ENCODE measurements at places on chromosomes 1 and 21. TPM values are rescaled to one million over a fixed set of nuclear protein-coding genes. Genes with fewer than 3 reads are reported as not detected.

KIAA0040 gene
- 16.9 TPM for total RNA-seq

DNA sequence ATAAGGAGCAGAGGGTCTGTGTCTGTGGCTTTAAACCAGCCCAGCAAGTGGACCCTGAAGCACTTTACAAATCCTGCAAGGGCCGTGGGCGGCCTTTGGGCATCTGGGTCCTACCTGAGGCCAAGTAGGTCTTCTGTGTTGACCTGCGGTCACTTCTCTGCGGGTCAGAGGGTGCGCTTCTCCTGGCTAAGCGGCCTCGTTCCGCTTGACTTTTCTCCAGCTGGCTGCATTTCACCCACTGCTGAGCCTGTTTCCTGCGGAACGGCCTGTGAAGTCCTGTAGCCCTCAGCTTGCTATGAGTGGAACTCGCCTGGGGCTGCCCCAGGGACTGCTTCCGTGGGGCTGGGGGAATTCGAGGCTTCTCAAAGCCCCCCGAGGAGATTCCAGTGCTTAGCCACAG is 43.3 kb downstream of the SLC37A1 start:
- DNase-seq = no peak

GRCh38 chr1:92125204-92125603 is 45.1 kb downstream of the BTBD8 start:
- DNase-seq = no peak

DNA sequence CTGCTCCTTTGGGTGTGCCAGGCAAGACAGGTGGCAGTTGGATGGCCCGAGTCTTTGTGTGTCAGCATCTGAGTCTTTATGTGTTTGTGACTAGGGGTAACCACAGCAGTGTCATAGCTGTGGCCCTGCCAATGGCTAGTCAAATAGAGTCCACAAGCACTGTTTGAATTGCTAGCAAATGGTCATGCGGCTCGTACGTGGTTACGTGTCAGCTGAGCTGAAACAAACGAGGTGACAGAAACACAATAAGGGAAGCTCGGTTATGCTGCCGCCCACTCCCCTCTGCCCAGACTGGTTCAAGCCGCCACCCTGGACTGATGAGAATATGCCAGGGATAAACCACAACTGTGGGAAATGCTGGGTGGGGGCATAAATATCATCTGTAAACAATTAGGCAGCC is 174.3 kb upstream of the LMO4 start:
- no peak for DNase-seq

- no peak for DNase-seq
Measured at GRCh38 chr1:164719676-164720439, 160.9 kb downstream of the PBX1 start.
